Brain pericyte (primary cell): ENCODE measurements at places on chromosomes 1 and 21.

DNA sequence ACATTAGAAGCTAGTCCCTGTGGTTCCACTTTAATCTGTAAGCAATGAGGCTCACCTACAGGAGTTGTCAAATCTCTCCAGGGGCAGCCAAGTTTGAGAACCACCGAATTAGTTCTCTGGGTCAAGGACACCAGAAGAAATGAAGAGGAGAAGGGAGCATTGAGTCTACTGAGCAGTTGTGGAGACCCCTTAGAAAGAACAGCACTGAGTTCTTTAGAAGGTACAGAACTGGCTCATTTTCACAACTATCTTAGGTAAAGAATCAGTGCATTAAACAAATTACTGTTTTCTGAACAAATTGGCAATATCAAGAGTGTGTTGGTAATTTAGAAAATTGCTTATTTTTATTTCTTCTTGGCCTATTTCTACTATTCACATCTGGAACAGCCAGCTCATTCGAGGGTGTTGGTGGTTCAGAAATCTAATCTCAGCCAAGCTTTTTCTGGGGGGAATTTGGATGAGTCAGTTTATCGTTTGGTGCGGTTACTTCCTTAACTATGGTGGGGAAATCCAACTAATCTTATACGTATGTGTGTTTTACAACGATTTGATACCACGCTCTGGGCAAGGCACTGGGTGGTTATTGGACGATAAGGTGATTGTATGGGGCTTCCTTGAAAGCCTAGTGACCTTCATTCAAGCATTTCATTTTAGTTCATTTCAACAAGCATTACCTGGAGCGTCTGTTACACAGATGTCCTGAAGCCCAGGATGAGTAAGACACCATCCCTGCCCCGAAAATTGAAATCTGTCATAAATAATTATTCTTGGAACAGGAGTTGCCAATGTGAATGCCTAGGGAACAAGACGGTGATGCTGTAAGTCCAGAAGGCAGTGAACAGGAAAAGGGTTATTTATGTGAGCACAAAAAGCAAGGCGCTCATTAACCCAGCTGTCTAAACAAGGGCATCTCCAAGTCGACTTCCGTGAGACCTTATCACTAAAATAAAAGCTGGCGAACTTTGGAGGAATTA, 52.0 kb upstream of the TMPRSS2 start:
- DNase-seq = no peak

DNA sequence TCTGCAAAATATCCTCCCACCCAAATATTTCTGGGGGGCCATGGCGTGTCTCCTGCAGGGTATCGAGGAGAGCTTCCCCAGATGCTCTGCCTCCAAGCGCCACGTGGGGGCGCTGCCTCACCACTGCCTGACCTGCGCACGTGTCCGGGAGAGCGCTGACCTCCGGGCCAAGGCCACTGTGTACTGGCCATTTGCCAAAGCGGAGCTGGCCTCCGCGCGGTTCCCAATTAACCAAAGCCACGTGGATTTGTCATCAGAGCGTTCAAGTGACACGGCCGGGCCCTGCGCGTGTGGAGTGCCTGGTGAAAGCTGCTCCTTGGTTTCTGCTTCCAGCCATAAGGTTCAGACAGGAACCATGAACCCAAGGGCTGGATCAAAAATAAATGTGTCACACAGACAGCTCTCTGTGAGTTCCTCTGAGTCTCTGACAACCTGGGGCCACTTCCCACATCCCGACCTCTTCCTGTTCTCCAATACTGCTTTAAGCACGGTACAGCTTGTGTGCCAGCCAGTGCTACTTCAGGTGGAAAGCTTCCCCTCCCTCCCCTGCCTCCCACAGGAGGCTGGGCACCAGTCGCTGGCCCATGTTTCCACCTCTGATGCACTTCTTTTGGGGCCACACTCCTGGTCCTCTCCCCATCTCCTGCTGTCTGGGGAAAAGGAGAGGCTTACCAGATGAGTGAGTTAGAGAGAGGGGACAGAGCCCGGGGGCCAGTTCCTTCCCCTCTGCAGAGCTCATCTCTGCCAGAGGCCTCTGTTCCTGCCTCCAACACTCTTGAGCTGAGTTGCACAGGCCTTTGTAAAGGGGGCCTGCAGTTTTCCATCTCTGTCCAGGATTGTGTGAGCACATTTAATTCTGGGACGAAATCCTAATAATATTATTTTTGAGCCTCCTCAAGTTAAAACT, 26.1 kb downstream of the ZP4 start:
- DNase-seq = no peak

GRCh38 chr1:228062812-228063211, 19.7 kb upstream of the ARF1 start:
- DNase-seq = no peak

DNA sequence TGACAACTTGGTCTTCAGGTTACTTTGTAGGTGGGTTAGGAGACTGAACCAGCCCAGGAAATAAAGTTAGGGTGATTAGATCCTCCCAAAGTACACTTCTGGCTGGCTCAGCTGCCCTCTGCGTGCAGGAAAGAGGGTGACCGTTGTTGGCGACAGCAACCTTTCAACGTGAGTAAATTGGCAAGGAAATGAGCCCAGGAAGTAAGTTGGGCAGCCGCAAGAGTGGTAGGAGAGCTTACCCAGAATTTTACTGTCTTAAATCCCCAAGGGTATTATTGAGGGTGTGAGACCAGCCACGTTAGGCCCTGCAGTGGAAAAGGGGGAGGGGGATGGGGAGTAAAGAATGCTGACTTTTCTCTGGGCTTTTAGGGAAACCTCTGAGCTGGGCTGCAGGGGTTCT, 1.6 kb downstream of the TENT5C start:
- no peak for DNase-seq

- no peak for DNase-seq
Measured at GRCh38 chr1:184974056-184974836, at the start of gene NIBAN1. NIBAN1 (minus strand) TSS chr1:184974508; CDS start chr1:184974356, 152 bp downstream.

DNA sequence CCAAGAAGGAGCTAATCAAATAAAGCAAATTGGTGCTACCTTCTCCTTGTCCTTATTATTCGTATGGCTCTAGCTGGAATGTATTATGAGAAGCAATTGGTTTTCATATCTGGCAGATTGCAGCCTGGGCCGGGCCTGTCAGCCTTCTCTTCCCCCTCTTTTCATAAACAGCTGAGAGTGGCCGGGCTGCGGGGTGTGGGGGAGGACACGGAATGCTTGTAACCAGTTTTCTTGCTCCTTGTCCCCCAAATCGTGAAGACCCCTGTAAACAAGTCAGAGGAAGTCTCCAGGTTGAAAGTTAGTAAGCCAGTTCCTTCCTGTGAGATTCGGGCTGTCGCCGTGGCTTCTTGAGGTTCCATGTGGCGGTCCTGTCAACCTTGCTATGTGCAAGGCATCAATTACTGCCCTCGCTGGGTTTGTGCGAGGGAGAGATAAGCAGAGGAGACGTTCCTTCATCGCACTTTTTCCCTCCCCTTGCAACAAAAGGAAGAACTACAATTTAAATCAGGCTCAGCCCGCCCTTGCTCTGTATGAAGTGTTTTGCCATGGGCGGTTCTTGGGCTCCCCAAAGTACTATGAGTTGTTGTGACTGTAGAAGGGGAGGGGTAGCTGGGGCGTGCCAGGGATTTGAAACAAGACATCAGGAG, 450.7 kb downstream of the CAMTA1 start:
- DNase-seq = no peak

- no peak for DNase-seq
Measured at GRCh38 chr1:208329300-208329699, 85.1 kb upstream of the PLXNA2 start.
